Tongue (tissue), 3 donors: ENCODE measurements at places on chromosomes 6 and 20. TPM values are rescaled to one million over a fixed set of nuclear protein-coding genes. Genes with fewer than 3 reads are reported as not detected.

DNA sequence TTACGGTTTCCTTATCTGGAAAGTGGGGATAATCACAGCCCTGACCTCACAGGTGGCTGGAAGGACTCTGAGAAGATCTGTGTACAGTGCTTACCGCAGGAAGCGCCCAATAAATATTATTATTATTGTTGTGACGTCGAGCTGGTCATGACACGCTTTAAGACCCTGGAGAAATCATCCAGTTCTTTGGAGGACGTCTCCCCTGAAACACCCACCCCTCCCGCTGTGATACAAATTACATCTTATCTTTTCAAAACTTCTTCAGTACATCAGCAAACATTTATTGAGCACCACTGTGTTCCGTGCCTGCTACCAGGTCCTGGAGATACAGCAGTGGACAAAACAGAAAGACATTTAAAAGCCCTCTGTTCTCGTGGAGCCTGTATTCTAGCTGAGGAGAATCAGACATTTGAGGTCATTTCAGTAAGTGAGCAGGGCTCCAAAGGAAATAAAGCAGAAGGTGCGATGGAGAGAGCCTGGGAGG lies 118.7 kb downstream of the CEBPB start:
- DNase-seq, result no peak

DNA sequence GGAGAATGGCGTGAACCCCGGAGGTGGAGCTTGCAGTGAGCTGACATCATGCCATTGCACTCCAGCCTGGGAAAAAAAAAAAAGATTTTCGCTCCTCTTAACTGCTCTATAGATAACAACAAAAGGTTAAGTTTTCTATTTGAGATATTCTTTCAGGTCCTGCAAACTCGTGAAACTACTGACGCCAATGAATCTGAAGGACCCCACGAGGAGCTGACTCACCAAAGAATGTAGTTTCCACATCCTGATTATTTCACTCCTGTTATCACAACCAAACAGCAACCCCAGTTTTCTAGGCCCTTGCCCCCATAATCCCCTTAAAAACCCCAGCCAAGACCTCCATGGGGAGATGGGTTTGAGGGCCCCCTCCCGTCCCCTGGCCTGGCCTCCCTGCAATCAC lies 58.7 kb downstream of the OTOR start:
- DNase-seq, result no peak

Gene KCNS1
- total RNA-seq, result 1.1 TPM

DNA sequence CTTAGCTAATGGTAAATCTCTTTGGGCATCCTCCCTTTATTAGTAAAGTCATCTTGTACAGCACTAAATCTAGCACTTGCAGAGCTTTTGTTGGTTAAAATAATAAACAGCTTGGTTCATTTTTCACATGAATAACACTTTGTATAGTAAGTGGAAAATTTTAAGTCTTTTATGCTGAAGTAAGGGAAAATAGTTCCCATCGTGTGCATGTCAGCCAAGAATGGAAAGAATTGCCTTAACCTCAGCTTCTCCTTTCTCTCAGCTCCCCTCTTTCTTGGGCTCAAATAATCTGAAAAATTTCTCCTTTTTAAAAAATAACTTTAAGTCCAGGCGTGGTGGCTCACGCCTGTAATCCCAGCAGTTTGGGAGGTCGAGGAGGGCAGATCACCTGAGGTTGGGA lies 16.6 kb downstream of the SNRPC start:
- no peak for DNase-seq
